Stimulated activated CD8-positive, alpha-beta memory T cell treated with anti-CD3 and anti-CD28 coated beads, Interleukin-4, amount 100 ng/mL, for 24 hours (primary cell): ENCODE measurements at places on chromosomes 3 and 15.
A peak's percentile ranks its signal among the peaks of the same experiment; 100 is the strongest.

DNA sequence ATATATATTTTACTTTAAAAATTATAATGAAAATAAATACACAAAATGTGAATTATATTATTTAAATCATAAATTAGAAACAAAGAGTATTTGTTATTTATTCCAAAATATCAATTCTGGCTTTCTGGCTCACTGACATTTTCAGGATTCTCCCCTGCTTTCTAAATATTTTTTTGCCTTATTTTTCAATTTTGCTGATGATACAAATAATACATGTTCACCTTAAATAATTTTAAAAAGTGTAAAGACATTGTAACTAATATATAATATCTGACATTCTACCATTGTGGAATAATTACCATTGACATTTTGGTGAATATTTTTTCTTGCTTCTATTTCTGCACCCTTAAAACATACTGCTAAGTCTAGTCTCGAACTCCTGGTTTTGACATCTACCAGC, 325.9 kb upstream of the CBLB start:
- no peak for DNase-seq

- DNase-seq: peak; percentile 7
These were observed 749.1 kb downstream of the ROBO1 start for GRCh38 chr3:79018671-79019136.

DNA sequence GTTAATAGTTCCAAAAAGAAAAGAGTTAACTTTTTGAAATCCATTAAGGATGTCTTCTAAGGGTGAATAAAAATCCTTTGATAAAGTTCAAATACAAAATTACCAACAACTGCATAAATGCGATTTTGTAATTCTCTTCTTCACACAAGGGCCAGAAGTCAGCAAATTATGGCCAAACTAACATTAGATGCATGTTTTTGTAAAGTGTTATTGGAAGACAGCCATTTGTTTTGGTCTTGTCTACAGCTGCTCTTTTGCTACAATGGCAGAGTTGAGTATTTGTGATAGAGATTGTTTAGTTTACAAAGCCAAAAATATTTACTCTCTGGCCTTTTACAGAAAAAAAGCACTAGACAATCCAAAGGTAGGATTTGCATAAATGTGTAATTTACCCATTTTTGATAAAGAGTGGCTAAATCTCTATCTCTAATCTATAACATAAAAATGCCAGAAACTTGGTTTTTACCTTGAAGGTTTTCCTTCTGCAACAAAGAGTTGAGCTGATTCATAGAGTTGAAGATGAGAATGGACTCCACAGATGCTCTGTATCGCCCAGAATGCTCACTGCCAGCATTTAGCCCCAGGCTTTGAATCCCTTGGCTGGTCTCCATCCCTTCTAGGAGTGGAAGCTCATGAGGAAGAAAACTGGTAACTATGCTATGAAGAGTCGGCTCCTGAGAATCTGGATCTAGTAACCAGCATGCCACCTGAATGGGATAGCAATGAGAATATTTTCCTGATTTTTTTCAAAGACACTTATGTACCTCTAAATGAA, 64.5 kb downstream of the POLQ start:
- DNase-seq: no peak

DNA sequence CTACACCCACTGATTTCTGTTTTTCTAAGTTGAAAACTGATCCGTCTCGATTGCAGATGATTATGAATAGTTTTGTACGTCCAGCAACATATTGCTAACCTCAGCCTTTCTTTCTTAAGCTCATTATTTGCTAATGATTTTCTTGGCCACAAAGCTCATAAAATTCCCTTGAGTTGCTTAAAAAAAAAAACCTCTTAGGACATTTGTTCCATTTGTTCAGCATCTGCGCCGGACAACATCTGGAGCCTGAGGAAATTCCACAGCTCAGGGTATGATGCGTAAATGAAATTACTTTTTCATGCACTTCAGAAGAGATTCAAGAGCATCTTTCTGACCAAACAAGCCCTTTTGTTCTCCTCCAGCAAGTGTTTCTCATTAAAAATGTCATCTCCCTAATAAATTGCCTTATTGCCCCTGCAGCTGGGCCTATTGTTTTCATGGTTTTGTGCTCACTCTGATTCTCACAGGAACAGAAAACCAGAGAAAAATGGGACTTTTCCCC, 249.1 kb upstream of the MCTP2 start:
- no peak for DNase-seq

- no peak for DNase-seq
These were observed 52.6 kb downstream of the WNT7A start for GRCh38 chr3:13827256-13827655.

DNA sequence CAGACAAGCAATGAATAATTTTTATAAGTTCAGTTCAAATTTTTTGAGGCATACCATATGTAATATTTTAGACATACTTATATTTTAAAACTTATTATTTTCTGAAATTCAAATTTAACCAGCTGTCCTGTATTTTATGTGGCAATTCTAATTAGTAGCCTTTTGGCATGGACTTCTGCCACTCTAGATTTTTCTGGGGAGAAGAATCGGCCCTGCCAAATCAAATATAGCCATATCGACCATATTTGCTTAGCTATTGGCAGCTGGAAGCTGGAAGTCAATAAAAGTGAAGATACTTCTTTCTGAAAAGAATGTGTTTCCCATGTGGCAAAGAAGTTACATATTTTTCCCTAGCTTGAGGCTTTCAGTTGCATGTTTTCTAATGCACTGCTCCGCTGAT, 9.4 kb upstream of the RBMS3 start:
- no peak for DNase-seq

DNA sequence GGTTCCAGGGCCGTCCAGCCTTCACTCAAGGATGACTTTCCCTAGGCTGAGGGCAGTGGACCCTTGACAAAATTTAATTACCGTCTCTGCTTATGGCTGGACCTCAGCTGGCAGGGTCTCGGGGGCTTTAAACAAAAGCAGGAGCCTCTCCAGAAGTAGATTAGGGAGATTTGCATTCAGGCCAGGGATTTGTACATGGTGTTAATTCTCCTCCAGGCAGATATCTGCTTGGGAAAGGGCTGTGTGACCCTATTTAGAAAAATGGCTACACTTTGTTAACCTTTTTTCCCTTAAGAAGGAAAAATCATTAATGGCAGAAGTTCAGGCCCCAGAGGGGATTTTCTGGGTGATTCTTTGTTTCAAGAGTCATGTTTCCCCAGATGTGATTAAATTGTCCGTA, 329.1 kb upstream of the C2CD4B start:
- no peak for DNase-seq

DNA sequence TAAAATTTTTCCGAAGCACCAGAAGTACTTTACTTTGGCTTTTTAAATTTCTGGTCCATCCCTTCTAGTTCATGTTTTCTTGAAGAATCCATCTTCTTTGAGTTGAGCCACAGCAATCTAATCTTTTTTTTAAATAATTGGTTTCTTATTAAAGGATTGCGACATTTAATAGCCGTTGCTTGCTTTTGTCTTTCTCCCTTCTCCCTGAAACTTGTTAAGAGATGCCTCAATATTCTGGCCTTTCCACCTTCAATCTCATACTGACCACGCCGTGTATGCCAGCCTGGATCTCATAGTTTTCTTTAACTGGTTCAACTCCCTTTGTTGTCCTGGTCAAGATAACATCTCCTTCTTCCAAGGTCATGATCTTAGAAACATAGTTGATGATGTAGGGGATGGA, 18.4 kb upstream of the RPLP1 start:
- DNase-seq: no peak

DNA sequence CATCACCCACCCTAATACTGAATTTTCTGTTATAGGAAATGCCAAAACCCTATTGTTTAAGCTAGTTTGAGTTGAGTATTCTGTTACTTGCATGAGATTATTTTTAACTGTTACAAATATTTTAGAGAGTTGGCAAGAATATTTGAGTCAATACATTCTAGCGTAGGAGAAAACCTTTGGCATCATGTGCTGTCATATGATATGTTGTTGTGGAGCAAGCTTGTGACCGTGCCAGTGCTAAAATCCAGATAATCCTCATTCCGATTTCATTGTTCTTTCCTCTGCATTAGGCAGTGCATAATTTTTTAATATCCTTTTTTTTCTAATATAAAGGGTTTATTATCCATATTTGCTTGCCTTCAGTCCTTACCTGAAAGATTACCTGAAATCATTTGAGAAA, 168.0 kb upstream of the GMNC start:
- no peak for DNase-seq

- no peak for DNase-seq
These were observed 16.9 kb downstream of the ARIH2 start for GRCh38 chr3:48935530-48935929.

DNA sequence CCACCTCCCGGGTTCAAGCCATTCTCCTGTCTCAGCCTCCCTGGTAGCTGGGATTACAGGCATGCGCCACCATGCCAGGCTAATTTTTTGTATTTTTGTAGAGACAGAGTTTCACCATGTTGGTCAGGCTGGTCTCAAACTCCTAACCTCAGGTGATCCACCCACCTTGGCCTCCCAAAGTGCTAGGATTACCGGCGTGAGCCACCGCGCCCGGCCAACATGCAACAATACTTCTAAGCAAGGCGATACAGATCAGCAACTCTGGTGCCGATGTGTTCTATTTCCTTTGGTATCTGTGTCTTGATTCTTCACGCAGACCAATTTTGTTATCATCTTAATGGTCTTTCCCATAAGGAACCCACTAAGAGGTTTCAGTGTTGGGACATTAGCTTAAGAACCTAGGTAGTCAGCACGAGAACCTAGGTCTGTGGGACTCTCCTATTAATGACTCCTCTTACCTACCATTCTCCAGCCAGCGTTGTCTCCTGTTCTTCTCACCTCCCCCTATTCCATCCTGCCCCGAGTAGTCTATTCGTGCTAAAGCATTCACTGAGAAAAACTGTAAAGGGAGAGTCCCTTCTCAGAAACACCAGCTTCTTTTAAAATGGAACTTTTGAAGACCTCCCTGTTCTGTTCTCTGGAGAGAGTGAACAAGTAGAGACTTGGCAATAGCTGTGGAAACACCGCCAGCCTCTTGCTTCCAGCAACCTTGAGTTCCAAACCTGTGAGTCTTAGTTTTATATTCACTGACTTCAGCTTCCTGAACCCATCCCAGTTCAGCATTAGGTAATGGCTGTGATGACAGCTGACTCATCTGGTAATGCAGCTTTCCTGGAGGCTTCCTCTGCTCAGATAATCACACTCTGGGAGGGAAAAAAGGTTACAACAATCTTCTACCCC, 61.2 kb downstream of the TSC22D2 start:
- no peak for DNase-seq

- no peak for DNase-seq
These were observed 733.5 kb upstream of the CCDC54 start for GRCh38 chr3:106643684-106644161.

DNA sequence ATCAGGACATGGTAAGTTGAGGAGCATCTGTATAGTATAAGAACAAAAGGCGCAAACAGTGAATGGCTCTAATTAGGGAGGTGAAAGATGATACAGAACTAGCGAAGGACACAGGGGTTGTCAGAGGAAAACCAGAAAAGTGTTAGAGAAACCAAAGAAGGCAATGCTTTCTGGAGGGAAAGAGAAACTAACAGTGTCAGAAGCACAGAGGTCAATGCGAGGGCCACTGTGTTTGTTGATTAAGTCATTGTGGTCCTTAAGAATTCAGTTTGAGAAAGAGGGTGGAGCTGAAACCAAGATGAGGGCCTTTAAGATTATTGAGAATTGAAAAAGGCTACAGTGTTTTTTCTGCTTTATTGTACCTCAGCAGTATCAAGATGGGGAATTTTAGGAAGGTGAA, 28.8 kb downstream of the ATG7 start:
- DNase-seq: no peak

DNA sequence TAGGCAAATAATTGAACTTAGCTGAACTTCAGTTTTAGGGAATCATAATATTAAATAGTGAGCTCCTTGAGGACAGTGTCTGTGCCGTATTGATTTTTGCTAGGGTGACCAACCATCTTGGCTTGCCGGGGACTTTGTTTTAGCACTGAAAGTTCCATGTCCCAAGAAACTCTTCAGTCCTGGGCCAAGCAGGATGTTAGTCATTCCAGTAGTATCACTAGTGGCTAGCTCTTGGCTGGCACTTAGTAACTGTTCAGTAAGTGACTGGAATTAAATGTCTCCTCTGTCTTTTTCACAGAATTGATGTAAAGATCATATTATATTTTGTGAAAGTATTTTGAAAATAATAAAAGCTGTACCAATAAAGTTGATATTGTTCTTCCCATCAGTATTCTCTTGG, 42.3 kb downstream of the RSRC1 start:
- DNase-seq: no peak

DNA sequence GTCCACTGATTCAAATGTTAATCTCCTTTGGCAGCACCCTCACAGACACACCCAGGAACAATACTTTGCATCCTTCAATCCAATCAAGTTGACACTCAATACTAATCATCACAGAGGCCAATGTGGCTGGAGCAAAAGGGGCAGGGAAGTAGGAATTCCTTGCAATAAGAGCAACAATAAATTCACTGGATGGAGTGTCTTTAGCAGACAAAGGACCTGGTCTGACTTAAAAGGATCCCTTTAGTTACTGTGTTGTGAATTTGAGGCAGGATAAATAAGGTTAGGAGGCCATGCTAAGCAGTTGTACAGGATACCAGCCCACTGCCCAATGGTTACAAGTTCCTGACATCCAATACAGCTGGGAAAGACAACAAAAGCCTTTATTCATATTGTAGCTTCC, 12.3 kb upstream of the GFM1 start:
- no peak for DNase-seq

- DNase-seq: no peak
These were observed 902 bp downstream of the CMTM6 start for GRCh38 chr3:32501783-32502117.

- no peak for DNase-seq
These were observed 103.0 kb downstream of the DOCK3 start for GRCh38 chr3:50777680-50778079.

GRCh38 chr3:29537889-29538609, 257.2 kb downstream of the RBMS3 start:
- no peak for DNase-seq

DNA sequence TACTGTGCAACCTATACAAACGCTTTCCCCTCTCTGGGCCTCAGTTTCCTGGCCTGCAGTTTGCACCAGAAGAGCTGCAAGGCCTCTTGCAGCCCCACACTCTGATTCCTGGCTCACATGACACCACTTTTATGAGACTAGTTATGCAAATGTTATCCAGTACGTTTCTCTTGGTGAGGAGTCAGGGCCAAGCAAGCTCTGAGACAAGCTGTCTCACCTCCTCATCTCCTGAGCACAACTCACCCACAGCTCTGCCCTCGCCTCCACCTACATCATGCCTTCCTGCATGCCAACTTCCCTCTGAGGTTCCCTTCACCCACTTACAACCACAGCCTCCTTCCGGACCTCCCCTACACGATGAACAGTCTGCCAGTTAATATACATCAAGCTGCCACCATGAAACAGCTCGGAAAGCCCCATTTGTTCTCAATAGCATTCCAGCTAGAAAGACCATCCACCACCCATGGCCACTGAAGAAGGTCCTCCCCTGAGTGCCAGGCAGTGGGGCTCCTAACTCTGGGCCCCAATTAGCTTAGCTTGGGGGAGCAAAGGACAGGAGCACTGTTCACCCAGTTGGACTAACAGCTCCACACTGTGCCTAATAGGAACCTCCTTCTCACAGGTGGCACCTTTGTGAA, 25.0 kb downstream of the CRYGS start:
- DNase-seq: peak; percentile 37
